ENCODE measurements at places on chromosomes 3 and 15.

GRCh38 chr15:75924576-75924975 is 20.9 kb downstream of the FBXO22 start:
- DNase-seq: no peak

DNA sequence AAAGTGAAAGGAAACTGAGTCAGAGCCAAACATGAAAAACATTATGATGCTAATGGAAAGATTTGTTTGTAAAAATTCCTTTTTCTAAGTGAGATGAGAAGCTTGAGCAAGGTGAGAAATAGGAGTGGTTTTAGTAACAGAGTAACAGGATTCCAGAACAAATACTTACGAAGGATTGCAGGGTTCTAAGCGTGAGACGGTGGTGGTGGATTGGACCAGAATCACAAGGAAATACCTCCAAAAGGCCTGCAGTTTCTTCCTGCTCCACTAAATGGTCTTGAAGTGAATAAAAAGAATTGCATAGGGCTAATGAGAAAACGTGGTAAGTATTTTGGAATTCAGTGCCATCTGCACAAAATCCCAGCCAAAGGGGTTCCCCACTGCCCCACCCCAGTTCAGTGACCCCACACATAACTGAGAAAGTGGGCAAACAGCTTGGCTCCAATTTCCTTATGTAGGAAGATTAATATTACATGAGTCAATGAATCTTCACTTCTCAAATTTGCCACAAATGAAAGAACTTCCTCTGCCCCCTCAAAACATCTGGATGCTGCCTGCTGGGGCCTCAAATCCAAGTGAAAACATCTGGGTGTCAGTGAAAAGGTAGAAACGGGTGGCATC is 283.8 kb upstream of the NR2F2 start:
- DNase-seq: no peak

- DNase-seq: no peak
These were observed 629.6 kb downstream of the PYDC2 start for GRCh38 chr3:192090586-192090985.

DNA sequence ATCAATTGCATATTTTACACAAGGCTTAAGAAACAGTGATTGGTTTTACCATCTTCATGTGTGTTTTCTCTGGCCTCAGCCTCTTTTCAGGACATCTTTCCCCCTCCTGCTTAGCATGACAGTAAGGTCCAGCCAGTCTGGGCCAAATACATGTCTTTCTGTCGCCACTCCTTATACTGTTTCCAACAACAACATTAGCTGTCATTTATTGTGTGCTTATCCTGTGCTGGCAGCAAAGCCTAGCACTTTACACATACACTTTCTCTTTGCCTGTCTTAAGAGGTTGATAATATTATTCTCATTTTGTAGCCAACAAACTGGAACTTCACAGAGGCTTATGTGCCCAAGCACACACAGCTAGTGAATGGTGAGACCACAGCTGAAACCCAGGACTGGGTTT is 37.8 kb downstream of the B3GALNT1 start:
- no peak for DNase-seq

DNA sequence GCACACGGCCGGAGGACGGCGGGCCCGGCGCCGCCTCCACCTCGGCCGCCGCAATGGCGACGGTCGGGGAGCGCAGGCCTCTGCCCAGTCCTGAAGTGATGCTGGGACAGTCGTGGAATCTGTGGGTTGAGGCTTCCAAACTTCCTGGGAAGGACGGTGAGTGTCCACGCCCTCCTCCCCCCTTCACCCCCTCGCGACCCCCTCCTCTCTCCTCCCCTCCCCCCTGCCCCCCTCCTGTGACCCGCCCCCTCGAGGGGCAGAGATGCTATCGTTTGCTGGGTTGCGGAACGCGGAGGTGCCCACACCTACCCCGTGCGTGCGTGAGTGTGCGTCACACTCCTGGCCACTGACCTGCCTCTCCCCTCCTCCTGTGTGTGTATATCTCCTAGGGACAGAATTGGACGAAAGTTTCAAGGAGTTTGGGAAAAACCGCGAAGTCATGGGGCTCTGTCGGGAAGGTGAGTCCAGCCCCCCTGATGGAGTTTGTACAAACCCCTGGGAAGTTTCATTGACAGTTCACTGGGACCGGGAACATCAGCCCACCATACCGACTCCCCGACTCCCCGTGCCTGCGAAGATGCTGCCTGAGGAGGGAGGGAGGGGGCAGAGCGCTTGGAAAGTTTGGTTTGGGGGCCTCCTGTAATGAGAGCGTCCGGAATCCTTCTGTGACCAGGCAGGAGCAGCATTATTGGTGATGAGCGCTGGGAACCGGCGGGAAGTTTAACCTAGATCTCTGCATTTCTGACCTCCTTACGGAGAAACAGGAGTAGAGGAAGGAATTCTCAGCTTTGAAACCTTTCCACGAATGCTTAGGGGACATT is 795 bp upstream of the SCAANT1 start:
- peak; percentile 62 for DNase-seq

- DNase-seq: no peak
These were observed 1.5 kb upstream of the GCSAM start for GRCh38 chr3:112134335-112135124.

DNA sequence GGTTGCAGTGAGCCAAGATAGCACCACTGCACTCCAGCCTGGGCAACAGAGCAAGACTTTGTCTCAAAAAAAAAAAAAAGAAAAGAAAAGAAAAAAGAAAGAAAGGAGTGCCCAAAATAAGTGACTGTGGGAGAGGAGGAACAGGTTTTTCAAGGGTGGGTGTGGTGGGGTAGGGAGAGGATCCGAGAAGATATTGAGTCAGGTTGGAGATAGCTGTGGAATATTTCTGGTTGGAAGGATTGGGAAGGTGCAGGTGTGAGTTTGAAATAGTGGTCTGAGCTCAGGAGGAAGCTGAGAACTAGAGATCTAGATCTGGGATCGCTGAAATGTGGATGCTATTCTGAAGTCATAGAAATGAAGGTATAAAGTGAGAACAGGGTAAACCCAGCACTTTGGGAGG is 7.8 kb downstream of the SCAMP2 start:
- no peak for DNase-seq

DNA sequence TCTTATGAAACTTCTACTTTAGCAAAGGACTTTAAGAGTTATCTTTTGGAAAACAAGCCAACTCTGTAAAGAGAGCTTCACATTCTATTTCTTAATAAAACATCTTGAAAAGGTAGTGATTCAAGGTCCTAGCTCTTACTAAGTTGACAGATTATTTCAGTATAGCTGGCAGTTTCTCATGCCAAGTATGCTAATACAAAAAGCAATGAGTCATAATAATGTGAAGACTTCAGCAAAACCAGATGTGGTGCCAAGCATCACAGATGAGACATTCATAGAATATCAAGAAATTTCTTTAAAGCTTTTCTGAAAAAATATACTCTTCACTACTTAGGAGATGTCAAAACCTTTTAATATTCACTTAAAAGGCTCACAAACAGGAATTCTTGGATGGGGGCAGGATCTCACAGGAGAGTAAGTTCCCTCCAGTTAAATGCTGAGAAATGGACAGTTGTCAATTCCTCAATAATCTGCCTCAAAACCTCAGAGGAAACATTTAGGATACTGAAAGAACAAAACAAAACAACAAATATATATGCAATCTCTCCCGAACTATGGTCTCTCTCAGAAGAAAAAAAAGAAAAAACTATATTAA is 45.6 kb downstream of the DCBLD2 start:
- peak; percentile 26 for DNase-seq

GRCh38 chr3:11553436-11554235 is 90.1 kb downstream of the VGLL4 start:
- no peak for DNase-seq

DNA sequence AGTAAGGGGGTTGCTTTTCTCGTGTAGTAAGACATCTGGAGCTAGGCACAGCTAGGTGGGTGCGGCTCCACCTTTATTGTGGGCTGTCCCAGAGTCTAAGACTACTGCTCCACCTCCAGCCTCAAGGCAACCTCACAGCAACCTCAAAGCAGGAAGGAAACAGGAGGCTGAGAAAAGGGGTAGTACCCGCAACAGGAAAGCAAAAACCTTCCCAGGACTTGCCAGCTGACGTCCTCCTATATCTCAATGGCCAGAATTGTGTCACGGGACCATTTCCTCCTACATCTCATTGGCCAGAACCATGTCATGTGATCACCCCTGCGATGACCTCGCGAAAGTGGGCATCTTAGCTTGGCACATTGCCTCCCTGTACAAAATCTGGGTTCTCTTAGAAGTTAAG is 4.3 kb upstream of the GPR160 start:
- DNase-seq: no peak

DNA sequence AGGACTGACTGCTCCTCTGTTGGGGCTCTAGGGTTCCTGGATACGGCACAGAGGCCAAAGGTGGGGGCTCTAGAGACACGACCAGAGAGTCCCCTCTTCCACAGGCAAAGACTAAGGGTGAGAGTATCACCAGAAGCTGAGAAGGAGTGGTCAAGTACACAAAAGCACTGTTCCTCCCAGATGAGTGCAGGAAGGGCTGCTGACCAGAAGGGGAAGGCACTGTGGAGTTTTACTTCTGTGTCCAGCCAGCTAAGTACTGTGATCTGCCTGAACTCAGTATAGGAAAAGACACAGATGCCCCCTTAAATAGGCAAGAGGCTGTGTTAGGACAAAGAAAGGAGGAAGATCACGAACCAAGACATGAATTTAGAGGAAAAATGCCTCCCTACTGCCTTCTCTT is 11.7 kb downstream of the MRPS11 start:
- no peak for DNase-seq

DNA sequence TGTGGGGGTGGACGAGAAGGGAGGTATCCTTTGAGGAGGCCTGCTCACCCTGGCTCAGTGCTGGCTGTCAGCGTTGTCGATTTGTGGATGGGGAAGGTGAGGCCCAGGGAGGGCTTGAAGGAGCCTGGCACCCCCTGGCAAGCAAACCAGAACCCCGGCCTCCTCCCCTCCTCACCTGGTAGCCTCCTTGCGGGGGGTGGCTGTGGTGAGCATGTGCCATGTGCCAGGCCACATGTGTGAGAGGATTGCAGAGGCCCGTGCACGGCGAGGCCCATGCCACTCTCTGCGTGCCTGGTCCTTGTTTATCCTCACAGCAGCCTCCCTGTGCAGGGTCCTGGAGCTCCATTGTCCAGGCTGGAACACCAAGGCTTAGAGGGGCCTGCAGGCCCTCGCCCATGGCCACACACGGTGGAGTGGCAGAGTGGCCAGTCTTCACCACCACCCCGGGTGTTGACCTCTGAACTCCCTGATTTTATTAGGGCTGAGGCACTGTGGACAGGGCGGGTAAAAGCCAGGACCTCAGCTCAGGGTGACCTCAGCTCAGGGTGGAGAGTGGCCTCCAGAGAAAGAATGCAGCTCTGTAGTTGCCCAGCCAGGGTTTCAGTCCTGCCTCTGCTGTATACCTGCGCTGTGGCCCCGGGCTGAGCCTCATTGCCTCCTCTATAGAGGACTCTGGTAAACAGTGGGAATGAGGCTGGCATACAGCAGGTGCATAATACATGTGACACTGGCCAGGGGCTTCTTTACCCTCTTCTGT is 29.1 kb downstream of the HDAC11 start:
- no peak for DNase-seq

- DNase-seq: no peak
These were observed 8.9 kb downstream of the LMOD3 start for GRCh38 chr3:69113536-69113935.

DNA sequence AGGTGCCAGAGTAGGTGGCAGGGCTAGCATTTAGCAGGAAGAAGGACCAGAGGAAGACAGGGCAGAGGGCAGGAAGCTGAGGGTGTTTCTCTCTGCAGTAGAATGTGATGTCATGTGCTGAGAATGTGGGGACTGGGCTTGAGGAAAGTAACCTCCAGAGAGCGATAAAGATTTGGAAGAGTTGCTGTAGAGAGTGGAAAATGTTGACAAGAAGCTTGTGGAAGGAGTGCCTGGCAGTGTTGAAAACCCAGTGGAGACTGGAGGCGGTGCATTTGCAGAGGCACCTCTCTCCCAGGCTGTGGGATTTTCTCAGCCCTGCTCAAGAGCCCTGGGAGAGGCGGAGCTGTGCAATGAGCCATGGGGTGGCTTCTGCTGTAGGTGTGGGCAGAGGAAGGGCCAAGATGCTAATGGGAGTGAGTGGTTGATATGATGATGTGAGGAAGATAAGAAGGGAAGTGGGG is 54.8 kb downstream of the MESD start:
- DNase-seq: peak; percentile 57

DNA sequence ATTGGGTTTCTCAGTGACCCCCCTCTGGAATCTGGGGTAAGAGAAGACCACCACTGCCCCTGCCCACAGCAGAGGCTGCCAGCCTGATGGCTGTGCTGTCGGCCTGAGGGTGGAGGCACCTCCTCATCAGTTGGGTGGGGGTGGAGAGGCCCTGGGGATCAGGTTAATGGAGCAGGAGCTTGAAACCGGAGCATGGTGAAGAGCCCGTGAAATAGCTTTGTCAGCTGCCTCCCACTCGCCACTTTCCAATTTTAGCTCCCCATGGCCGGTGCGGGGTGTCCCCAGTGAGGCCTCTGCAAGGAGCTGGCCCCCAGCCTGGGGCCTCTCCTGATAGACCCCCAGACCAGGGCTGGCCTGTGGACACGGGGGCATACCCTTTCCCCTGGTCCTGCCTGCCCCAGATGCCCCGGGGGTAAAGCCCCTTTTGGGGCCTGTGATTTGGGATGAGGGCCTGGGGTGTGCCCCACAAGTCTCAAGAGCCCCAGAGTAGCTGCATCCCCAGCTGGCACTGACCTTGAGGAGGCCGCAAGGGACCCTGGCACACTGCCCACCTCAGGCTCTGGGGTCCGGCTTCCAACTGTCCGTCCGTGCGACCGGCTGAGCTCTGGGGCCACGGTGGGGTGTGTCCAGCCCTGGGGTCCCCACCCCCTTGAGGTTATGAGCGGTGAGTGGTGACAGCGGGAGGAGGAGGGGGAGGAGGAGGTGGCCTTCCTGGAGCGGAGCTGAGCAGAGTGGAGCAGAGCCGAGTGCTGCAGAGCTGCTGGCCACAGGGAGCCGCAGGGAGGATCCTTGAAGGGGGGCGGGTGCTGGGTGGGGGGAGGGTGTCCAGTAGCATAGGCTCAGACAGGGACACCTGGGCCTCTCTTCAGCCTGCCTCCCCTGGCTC is at the start of gene HHATL:
Gene HHATL, minus strand, starts transcription at position 733 of the 886 bp plus-strand sequence. CDS start 1,972 bp downstream, outside the sequence.
- DNase-seq: no peak

DNA sequence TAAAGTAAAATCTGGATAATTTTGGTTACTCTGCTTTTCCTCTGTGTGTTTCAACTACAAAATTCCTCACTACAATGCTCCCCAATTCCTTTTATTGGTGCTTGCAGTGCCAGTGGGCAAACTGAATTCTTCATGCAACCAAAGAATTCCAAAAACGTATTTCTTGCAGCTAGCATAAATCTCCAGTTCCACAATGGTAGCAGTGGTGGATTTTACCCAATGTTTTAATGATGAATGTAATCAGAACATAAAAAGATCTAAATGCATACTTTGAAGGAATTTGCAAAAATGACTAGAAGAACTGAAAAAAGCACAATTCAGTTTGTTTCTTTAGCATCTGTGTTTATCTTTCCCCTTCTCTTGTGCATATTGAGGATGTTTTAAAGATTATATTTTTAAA is 359.6 kb upstream of the TPRG1 start:
- DNase-seq: no peak

GRCh38 chr15:74209560-74209958 is 7.0 kb upstream of the STRA6 start:
- no peak for DNase-seq

DNA sequence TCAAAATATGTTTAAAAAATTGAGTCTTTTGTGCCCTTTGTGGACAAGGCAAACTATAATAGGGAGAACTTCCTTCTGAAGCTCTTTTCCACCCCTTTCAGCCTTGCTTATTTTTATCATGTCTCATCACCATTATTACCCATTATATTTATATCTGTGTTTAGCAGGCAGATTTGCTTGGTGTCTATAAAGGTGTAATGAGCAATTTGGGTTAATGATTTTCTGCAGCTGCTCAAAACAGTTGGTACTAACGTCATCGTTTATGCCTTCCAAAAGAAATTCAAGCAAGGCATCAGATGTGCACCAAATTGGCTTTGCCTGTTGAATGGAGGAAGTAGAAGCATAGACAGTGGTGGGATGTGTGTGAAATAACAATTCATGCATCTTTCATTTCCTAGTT is 483.7 kb upstream of the SGO1 start:
- no peak for DNase-seq

All from H54 (cell line).